ENCODE measurements at places on chromosomes 2 and 18. TPM values are rescaled to one million over a fixed set of nuclear protein-coding genes. Genes with fewer than 3 reads are reported as not detected.

AGXT gene
- polyA plus RNA-seq, result 157 TPM

PLA2R1 gene
- polyA plus RNA-seq, result 4.9 TPM

RPIA gene
- polyA plus RNA-seq, result 14.8 TPM

MEP1B gene
- polyA plus RNA-seq, result not detected

DNA sequence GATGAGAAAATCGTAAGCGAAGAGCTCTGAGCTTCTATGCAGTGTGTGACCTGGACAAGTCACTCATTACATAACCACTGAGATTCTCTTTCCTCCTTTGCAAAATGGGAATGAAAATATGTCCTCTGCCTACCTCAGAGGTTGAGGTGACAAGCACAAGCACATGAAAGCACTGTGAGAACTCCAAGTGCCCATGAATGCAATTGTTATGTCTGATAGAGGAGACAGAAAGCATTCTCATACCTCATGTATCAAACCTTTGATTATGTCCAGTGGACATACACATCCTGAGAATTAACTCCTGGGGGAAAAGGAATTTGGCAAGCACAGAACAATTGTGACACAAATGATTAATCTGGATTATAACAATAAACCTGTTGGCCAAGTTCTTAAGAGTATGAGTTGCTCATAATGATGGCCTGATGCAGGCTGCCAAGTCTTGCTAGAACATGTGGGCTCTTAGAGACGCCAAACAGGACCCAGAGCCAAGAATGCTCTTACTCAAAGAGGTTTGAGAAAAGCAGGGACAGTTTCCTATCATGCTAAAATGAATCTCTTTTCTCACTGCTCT is 8.5 kb upstream of the RMDN2 start:
- peak overlapping the region; percentile 16 for H3K27ac ChIP-seq
- H3K4me3 ChIP-seq, result no peak overlapping the region
- no peaks in the 10 kb centered on the region for H3K36me3 ChIP-seq
- H3K4me1 ChIP-seq, result peaks cover 23% of the 10 kb centered on the region
- DNase-seq, result peak; percentile 47
- no peaks in the 10 kb centered on the region for H3K27me3 ChIP-seq

GRCh38 chr18:73679941-73680712 is 467.5 kb downstream of the FBXO15 start:
- H3K27me3 ChIP-seq, result no peaks in the 10 kb centered on the region
- DNase-seq, result no peak
- H3K4me3 ChIP-seq, result no peak overlapping the region
- H3K4me1 ChIP-seq, result no peaks in the 10 kb centered on the region
- H3K27ac ChIP-seq, result no peak overlapping the region

DNA sequence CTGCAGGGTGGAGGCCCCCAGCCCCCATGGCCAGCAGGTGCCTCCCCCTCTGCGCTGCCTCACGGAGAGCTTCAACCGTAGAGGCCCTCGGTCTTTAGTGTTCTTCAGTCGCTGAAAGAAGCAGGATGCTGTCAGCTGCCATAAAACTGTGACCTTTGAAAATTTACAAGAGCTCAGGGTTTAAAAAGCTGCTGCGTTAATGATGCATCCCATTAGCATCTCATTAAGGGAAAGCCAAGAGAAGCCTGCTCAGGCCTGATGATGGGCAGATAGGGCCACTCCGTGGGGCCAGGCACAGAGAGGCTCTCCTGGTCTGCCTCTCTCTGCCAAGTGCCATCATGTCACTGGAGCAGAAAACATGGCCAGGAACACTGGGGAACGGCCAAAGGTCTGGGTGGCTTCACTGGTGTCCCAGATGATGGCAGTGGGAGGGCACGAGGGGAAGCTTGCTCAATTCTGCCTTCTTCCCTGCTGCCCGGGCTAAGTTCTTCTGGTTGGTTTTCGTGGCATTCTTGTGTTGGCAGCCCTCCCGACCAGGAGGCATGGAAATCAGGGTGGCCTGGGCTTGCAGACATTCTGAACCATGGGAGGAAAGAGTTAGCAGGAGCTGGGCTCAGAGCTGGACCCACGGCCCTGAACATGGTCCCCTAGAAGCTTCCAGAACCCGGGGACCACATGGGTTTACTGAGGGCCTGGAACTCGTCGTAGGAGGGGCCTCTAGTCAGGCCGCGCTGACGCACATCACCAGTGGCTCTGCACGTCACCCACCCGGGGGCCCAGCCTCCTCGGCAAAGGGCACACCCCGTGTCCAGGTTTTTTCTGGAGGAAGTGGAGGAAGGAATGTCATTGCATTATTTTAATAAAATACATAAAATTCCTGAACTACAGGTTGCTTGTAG is 250.7 kb downstream of the KLHL29 start:
- H3K27me3 ChIP-seq, result no peaks in the 10 kb centered on the region
- no peak overlapping the region for H3K27ac ChIP-seq
- no peak for DNase-seq
- no peaks in the 10 kb centered on the region for H3K36me3 ChIP-seq

DNA sequence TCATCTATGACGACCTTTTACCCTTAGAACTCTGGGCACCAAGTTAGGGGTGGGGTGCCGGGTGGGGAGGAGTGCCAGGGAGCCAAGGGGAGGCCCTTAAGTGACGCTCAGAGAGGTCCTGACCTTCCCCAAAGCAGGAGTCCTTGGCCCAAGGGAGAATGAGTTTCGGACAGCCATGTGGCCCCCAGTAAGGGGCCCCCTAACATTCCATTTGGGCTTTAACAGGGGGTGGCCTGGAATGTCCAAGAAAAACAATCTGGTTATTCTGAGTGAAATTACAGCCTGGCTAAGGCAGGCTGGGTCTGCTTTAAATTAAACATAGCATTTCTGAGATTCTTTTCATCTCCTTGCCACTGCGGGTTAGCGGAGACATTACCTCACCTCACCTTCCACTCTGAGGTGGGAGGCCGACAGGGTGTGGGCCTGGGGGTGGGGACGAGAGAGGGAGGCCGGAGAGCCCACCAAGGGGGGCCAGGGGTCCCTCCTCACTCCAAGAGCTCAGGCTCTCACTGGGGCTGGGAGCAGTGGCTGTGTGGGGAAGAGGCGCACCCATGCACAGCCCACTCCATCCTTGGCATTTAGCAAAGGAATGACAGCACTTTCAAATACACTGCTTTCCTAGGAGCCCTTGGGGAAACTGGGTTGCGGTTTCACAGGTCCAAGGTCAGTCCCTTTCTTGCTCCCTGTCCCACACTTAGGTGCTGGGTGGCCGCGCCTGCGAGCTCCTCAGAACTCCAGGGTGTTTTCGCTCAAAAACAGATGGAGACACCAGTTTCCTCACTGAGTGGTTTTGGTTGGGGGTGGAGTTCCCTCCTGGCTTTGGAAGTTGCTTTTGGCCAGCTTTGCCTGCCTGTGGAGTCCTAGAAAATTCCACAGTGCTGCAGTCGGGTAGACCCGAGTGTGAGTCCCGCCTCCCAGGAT is 107.4 kb downstream of the POLR1A start:
- H3K4me1 ChIP-seq, result peaks cover 46% of the 10 kb centered on the region
- peak; percentile 41 for DNase-seq
- H3K36me3 ChIP-seq, result no peaks in the 10 kb centered on the region
- no peaks in the 10 kb centered on the region for H3K27me3 ChIP-seq

GRCh38 chr2:162587674-162588305 is 243.9 kb downstream of the GCA start:
- H3K4me3 ChIP-seq, result no peak overlapping the region
- H3K36me3 ChIP-seq, result no peaks in the 10 kb centered on the region
- H3K27me3 ChIP-seq, result no peaks in the 10 kb centered on the region
- no peak for DNase-seq
- H3K27ac ChIP-seq, result no peak overlapping the region
- H3K4me1 ChIP-seq, result no peaks in the 10 kb centered on the region

GRCh38 chr2:152347076-152347475 is 12.1 kb downstream of the FMNL2 start:
- H3K4me3 ChIP-seq, result no peak overlapping the region
- no peaks in the 10 kb centered on the region for H3K27me3 ChIP-seq
- no peak overlapping the region for H3K27ac ChIP-seq
- no peak for DNase-seq
- peaks cover 2% of the 10 kb centered on the region for H3K4me1 ChIP-seq

GRCh38 chr2:48721158-48721557 is 34.4 kb downstream of the LHCGR start:
- H3K27ac ChIP-seq, result no peak overlapping the region
- H3K4me1 ChIP-seq, result no peaks in the 10 kb centered on the region
- H3K27me3 ChIP-seq, result no peaks in the 10 kb centered on the region
- no peak overlapping the region for H3K4me3 ChIP-seq
- no peak for DNase-seq

- H3K4me1 ChIP-seq, result peaks cover 27% of the 10 kb centered on the region
- H3K4me3 ChIP-seq, result no peak overlapping the region
- peak; percentile 79 for DNase-seq
- H3K36me3 ChIP-seq, result no peaks in the 10 kb centered on the region
- H3K27ac ChIP-seq, result peak overlapping the region; percentile 88
Observed at GRCh38 chr2:191866675-191867506, 20.0 kb upstream of the CAVIN2 start.

DNA sequence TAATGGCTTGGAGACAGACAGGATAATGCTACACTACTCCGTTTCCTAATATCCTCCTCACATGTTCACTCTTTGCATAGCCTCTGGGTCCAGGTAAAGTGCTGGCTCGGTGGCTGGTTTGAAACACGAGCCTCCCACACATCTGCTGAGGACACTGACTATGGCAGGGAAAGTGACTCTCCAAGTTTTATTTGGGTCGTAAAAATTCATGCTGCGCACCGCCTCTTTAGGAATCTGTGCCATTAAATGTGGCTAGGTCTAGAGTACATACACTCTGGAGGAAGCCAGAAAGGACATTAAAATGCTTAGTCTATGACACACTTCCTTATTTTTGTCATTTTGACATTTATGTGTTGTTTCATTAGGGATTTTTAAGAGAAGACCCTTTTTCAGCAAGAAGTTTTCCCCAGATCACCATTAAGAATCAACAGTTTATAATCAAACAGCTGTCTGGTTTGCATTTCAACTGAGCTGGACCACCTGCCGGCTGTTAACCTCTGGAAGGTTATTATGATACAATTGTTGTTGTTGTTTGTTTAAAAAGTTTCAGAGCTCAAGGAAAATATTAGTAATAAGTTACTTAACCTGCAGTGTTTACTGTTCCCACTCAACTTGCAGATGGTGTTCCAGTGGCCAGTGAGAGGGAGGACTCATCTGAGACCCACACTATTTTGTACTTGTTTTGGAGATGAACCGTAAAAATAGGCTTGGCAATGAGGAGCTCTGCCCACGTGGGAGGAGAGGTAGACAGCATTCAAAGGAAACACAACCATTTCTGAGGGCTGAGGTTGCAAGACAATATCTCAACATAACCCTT is 443.3 kb upstream of the MEIS1 start:
- peak; percentile 58 for DNase-seq

DNA sequence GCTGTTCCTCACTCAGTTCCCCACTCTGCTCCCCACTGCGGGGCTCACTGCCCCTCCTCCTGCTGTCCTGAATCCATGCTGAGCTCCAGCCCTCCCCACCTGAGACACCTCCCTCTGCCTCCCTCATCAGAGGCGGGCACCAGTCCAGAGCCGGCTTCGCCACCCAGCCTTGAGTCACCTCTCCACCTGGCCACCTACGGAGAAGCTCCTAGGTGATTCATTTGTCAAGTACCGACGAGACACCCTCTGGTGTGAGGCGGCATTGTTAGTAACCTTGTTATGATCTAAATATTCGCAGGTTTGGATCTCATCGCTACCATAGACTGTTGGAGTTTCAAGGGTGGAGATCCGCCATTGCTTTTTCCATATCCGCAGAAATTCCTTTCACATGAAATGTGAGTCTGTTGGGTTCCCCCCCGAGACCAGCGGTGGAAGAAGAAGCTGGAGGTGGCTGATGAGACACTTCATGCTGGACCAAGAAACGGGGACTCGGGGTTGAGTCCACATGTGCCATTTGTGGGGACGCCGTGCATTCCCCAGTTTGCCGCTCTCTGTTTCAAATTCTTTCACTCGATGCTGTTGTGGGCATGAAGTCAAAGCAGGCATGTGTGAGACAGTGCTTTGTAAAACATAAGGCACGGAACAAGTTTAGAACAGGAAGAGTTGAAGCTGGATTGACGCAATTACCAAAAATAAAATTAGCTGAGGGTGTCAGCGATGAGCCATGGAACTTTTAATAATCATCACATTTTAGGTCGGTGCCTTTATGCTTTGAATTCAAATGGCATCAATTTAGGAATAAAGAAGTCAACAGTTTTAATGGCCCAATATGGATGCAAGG is 259.8 kb upstream of the HDAC4 start:
- H3K27me3 ChIP-seq, result peaks cover 14% of the 10 kb centered on the region
- H3K36me3 ChIP-seq, result no peaks in the 10 kb centered on the region

DNA sequence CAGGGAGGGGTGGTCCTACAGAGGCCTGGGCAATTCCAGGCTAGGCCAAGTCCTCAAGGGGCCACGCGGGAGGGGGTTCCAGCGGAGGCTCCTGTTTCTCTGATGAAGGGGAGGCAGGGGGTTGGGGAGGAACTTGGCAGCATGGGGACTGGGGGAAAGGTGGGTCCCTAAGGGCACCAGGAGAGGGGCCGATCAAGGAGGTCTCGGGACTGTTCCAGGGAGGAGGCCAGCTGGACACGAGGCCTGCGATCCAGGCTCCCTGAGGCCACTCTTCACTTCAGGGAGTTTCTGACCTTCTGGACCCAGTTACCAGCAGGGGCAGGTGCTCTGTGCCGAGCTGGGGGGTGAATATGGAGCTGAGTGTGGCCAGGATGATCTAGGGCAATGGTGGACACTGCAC is 71.5 kb downstream of the ASB1 start:
- no peak overlapping the region for H3K4me3 ChIP-seq
- H3K4me1 ChIP-seq, result no peaks in the 10 kb centered on the region
- no peaks in the 10 kb centered on the region for H3K27me3 ChIP-seq
- no peaks in the 10 kb centered on the region for H3K36me3 ChIP-seq
- H3K27ac ChIP-seq, result no peak overlapping the region

DNA sequence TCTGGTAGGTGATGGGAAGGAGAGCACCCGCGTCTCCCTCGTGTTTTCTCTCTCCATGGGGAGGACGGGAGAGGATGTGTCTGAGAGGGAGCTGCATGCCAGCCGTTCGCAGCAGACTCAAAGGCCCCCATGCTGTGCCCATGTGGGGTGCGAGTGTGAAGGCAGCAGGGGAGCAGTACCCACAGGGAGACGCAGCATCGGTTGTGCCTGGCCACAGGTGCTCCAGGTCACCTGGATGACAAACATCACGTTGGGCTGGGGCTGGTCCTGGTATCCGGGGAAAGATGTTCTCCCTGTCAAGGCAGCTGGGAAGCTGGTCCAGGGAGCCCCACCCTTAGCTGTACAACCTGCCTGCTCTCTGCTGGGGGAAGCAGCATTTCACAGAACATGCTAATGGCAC is 119.5 kb upstream of the SALL3 start:
- H3K4me3 ChIP-seq, result no peak overlapping the region
- no peak for DNase-seq
- H3K27ac ChIP-seq, result no peak overlapping the region
- no peaks in the 10 kb centered on the region for H3K4me1 ChIP-seq
- H3K36me3 ChIP-seq, result no peaks in the 10 kb centered on the region
- H3K27me3 ChIP-seq, result no peaks in the 10 kb centered on the region

GRCh38 chr2:160062292-160063005 is at the start of gene PLA2R1:
TSS of gene PLA2R1 (minus strand) at chr2:160062615. CDS start at chr2:160062403, 212 bp downstream.
- H3K4me3 ChIP-seq, result peak within 1 kb of the TSS; percentile 96
- H3K36me3 ChIP-seq, result no peaks in the 10 kb centered on the region
- no peaks in the 10 kb centered on the region for H3K27me3 ChIP-seq

Measured in hepatocyte (in vitro differentiated cells).